ENCODE measurements at places on chromosomes 11 and 22.

GRCh38 chr22:44827666-44828190, 75.4 kb downstream of the ARHGAP8 start:
- DNase-seq: no peak

DNA sequence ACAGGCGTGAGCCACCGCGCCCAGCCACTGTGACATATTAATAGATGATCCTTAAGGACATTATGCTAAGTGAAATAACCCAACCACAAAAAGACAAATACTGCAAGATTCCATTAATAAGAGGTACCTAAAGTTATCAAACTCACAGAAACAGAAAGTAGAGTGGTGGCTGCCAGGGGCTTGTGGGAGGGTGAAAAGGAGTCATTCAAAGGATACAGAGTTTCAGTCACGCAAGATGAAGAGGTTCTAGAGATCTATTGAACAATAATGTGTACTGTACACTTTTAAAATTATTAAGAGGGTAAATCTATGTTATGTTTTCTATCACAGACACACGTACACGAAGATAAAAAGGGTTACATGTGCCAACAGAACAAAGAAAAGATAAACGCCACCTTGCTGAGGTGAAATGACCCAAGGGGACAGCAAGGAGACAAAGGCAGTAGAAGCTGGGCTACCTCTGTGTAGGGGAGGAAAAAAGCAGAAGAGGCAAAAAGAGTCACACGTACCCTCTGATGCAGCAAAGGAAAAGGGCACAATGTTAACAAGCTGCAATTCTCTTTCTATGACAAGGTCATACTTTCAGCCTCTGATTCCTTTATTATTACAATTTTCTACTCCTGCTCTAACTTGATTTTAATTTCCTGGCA, 65.3 kb downstream of the AMBRA1 start:
- no peak for DNase-seq

GRCh38 chr11:8223513-8223900, 40.2 kb downstream of the LMO1 start:
- DNase-seq: no peak

DNA sequence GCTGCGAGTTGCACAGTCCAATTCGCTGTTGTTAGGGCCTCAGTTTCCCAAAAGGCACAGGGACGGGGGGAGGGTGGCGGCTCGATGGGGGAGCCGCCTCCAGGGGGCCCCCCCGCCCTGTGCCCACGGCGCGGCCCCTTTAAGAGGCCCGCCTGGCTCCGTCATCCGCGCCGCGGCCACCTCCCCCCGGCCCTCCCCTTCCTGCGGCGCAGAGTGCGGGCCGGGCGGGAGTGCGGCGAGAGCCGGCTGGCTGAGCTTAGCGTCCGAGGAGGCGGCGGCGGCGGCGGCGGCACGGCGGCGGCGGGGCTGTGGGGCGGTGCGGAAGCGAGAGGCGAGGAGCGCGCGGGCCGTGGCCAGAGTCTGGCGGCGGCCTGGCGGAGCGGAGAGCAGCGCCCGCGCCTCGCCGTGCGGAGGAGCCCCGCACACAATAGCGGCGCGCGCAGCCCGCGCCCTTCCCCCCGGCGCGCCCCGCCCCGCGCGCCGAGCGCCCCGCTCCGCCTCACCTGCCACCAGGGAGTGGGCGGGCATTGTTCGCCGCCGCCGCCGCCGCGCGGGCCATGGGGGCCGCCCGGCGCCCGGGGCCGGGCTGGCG, at the start of gene BCR:
BCR (plus strand) TSS at position 209 of the 592 bp plus-strand sequence. CDS start 452 bp downstream, outside the sequence.
- peak; percentile 63 for DNase-seq

- DNase-seq: no peak
These were observed 215.4 kb upstream of the UBASH3B start for GRCh38 chr11:122439866-122440810.

DNA sequence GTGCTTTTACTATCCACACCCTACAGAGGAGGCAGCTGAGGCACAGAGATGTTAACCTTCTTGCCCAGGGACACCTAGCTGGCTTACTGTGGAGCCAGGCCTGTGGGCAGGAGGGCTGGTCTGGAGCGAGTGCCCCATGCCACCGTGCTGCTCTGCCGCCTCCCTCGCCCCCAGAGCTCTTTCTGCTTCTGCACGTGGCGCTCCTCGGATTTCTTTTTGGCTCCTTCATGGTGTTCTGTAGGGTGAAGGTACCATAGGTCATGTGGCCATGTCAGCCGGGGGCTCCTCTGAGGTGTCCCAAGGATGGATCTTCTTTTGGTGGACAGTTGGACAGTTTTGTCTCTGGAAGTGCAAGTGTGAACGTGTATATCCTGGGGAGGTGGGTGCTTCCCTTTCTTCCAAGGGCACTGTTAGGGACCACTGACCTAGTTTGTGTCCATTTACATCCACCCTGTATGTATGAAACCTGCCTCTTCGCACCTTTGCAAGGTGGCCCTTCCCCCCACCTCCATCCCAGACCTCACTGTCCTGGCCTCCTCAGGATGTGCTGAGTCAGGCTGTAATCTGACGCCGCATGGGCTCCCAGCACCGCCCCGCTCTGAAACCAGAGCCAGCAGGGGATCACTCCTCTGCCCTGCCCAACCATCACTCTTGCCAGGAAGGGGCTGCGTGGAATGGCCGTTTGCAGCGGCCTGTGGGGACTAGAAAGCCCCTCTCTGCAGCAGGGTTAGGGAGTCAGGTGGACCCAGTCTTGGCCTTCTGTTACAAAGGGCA, 31.7 kb downstream of the POLR3H start:
- DNase-seq: no peak

DNA sequence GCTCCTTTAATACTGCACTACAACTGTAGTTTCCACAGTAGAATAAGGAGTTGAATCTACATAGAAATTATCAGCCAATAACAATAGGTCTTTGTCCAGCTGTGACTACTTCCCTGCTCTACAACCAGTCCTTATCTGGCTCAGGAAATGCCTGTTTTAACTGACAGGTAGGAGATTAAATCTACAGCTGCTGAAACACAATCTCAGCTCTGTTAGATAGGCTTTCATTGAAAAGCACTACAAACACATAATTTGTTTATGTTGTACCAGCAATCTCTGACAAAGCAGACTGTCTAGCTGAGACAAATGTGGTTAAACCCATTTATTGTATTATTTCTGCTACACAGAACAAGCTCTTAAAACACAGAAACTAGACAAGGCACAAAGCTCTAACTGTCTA, 230.0 kb downstream of the SOX6 start:
- DNase-seq: no peak

GRCh38 chr11:100639140-100639539, 47.9 kb upstream of the ARHGAP42 start:
- no peak for DNase-seq
